Right cardiac atrium (tissue), 5 donors: ENCODE measurements at places on chromosomes 3 and 15. TPM values are rescaled to one million over a fixed set of nuclear protein-coding genes. Genes with fewer than 3 reads are reported as not detected.
A peak's percentile ranks its signal among the peaks of the same experiment; 100 is the strongest.

DNA sequence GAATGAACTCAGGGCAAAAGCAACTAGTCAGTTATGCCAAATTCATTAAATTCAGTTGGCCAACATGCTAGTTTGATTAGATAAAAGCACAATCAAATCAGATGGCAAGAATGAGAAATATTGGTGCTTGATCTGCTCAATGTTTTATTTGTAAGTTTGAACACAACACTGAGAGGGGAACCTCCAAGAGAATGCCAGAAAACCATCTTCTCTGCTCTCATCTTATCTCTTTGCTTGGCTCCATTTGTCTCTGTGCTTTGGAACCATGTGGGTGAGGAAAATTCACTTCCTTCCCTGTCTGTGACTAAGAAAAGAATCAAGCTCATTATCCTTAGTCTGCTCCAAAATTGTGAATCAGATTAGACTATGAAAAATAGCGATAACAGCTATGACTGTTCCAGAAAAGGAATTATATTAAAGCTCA is 43.6 kb upstream of the DCBLD2 start:
- no peak for DNase-seq

DNA sequence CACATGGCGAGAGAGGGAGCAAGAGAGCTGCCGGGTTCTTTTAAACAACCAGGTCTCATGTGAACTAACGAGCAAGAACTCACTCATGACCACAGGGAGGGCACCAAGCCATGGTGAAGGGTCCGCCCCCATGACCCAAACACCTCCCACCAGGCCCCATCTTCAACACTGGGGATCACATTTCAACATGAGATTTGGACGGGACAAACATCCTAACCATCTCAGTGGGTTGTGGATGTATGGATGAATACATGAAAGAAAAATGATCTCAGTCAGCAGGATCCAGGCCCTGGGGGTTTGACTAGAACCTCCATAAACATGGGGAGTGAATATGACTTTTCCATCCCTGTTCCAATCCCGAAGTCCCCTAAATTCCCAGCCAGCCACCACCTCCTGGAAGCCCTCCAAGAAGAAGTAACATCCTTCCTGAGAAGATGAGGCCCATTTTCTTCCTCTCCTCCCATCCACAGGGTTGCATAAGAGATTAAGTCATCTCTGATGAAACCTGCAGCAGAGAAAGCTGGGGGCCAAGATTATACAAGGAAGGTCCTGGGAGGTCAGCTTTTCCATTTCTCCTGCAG is 9.5 kb downstream of the CAV3 start:
- DNase-seq, result no peak

DNA sequence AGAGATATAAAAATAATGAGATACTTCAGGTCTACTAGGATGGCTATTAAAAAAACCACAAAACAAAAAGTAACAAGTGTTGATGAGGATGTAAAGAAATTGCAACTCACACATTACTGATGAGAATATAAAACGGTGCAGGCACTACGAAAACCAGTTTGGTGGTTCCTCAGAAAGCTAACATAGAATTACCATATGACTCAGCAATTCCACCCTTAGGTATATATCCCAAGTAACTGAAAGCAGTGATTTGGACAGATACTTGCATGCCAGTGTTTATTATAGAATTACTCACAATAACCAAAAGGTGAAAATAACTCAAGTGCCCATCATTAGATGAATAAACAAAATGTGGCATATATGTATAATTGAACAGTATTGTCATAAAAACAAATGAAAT is 87.5 kb upstream of the MELTF start:
- no peak for DNase-seq

DNA sequence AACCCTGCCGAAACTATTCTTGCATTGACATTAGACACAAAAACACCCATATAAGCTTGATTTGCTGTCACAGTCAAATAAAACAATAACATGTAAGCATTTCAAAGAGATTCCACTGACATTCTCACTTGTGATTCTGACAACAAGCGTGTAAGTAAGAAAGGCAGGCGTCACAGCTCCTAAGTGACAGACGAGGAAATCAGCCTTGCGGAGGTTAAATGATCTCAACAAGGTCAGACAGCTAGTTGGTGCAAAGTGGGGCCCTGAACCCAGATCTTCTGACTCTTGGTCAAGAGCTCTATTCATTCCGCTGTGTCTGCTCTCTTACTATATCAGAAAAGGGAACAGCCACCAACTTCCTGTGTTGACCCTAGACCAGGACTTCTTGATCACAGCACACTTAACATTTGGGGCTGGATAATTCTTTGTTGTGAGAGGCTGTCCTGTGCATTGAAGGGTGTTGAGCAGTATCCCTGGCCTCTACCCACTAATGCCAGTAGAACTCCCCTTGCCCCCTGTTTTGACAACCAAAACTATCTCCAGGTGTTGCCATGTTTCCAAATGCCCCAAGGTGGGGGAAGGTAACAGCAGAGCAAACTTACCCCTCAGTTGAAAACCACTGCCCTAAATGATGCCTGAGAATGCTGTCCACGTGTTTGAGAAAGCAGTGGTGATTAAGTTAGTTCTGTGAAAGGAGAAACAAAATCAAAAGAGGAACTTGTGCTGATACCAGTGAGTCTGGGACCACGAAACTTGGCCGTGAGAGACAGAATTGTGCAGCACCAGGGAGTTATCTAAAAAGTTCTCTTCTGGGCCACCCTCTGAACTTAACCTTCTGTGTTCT is 86.1 kb downstream of the LIPC start:
- DNase-seq, result no peak

GRCh38 chr15:58065445-58066041 is at the start of gene ALDH1A2:
ALDH1A2 (minus strand) TSS chr15:58065711; CDS start chr15:58065650, 61 bp downstream.
- DNase-seq, result peak; percentile 89

- DNase-seq, result no peak
Observed at GRCh38 chr3:33644582-33644981, 73.5 kb downstream of the CLASP2 start.

GP5 gene
- total RNA-seq, result not detected

DNA sequence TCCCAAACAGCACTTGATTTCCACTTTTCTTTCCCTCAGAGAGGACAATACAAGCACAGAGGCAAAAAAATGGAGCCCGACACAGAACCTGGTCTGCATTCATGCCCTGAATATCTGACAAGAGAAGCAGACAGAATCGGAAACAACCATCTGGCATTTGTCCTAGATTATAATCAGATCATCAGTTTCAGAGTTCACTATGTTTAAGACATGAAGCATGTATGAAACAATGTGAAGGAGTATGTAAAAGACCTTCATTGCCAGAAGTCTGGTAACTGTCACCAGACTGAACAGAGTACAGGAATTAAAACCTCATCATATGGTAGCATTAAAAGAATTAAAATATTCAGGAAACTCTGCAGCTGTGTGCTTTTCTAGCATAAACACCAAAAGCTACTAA is 65.0 kb downstream of the SETD2 start:
- no peak for DNase-seq

RGMA gene
- total RNA-seq, result 13.4 TPM

DNA sequence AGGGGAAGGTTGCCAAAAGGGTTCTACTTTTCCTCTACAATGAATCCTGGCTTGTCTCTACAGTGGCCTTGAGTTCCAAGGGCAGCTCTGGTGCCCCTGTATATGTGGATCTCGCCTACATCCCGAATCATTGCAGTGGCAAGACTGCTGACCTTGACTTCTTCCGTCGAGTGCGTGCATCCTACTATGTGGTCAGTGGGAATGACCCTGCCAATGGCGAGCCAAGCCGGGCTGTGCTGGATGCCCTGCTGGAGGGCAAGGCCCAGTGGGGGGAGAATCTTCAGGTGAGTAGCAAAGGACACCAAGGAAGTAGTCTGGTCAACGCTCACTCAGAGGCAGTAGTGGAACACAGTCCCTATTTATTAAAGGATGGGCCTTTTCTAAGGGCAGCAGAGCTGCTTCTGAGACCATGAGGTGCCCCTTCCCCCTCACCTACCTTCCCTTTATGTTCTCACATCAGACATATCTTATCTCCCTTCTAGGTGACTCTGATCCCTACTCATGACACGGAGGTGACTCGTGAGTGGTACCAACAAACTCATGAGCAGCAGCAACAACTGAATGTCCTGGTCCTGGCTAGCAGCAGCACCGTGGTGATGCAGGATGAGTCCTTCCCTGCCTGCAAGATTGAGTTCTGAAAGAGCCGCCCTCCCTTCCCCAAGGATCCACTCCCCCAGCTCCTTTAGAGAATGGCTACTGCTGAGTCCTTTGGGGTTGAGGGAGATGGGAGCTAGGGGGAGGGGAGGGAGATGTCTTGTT is 12.4 kb downstream of the MAP1A start:
- DNase-seq, result no peak

MYL3 gene
- total RNA-seq, result 442 TPM

RNF7 gene
- total RNA-seq, result 71.5 TPM
